ENCODE measurements at places on chromosomes 4 and X. TPM values are rescaled to one million over a fixed set of nuclear protein-coding genes. Genes with fewer than 3 reads are reported as not detected.

The F11 gene
- total RNA-seq = not detected

The CFI gene
- total RNA-seq = 0.45 TPM

The SLC38A5 gene
- 6.7 TPM for total RNA-seq

The ESX1 gene
- not detected for total RNA-seq

The HSFX1 gene
- total RNA-seq = not detected

The SHROOM3 gene
- 71.2 TPM for total RNA-seq

The FREM3 gene
- not detected for total RNA-seq

The PRDM8 gene
- total RNA-seq = 1.6 TPM

The MTNR1A gene
- 0.55 TPM for total RNA-seq

The NKX6-1 gene
- total RNA-seq = not detected

The LRIT3 gene
- total RNA-seq = not detected

The SHROOM4 gene
- 2.7 TPM for total RNA-seq

The ACE2 gene
- 1.0 TPM for total RNA-seq

The TMEM47 gene
- total RNA-seq = 11.7 TPM

The BEND2 gene
- total RNA-seq = not detected

The HTR2C gene
- total RNA-seq = not detected

The LRPAP1 gene
- total RNA-seq = 32.5 TPM

The NIPAL1 gene
- under 0.01 TPM for total RNA-seq
